Tibial nerve (tissue), 4 donors: ENCODE measurements at places on chromosomes 6 and 20.

DNA sequence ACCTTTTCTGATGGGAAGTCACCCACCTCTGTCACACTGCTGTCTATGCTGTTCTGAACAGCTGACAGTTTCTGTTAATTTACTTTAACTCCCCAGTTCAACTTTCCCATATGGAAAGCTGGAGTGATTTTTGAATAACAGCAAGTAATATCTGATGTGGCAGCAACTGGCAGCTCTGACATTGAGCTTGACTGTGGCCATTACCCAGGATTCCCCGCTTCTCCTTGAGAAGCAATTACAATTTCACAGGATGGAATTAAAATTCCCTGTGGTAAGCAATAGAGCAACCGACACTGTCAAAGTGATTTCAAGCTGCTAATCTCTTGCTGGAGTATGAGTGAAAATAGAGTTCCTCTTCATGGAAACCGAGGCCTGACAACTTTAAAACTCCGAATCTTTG, 348.1 kb upstream of the SOX4 start:
- no peak for DNase-seq
- no peaks in the 10 kb centered on the region for H3K4me1 ChIP-seq
- H3K4me3 ChIP-seq = no peak overlapping the region
- no peaks in the 10 kb centered on the region for H3K36me3 ChIP-seq

GRCh38 chr6:132607544-132608233, 16.4 kb downstream of the TAAR2 start:
- H3K27ac ChIP-seq = no peak overlapping the region
- H3K36me3 ChIP-seq = no peaks in the 10 kb centered on the region
- H3K4me1 ChIP-seq = no peaks in the 10 kb centered on the region
- H3K27me3 ChIP-seq = no peaks in the 10 kb centered on the region
- no peak for DNase-seq

DNA sequence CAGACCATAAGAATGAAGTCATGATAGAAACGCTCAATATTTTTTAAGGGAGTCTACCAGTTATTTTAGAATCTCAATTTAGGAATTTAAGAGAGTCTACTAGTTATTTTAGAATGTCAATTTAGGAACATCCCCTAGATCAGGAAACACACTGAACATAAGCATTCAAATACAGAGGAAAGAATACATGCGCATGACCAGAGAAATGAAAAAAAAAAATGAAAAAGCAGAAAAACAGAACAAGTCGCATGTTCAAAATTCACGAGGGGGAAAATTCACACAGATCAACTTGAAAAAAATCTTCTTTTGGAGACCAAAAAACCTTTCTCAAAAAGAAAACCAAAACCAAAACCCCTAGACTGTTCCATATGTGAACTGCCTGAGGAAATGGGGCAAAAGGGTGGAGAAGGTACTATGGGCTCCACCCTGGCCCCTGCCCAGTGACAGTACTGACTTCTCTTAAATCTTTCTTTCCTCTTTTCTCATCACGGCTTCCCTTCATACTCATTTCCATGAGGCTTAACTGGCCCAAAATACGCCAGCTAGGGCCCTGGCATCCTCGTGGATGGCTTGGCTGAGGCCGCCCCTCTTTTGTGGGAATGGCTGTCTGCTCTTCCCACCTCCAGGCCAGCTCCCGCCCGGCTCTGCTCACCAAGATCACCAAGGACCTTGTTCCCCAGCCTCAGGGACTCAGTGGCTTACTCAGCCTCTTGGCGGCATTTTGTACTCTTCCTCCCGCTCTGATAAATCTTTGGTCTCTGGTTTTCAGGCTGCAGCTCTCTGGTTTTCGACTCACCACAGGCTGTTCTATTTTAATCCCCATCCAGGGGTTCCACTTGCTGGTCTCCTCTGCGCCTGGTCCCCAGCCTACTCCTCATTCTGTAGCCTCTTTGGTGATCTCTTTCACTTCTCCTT, 11.2 kb downstream of the ZBTB2 start:
- peaks cover 27% of the 10 kb centered on the region for H3K4me1 ChIP-seq
- DNase-seq = no peak
- H3K4me3 ChIP-seq = no peak overlapping the region
- H3K27me3 ChIP-seq = no peaks in the 10 kb centered on the region

DNA sequence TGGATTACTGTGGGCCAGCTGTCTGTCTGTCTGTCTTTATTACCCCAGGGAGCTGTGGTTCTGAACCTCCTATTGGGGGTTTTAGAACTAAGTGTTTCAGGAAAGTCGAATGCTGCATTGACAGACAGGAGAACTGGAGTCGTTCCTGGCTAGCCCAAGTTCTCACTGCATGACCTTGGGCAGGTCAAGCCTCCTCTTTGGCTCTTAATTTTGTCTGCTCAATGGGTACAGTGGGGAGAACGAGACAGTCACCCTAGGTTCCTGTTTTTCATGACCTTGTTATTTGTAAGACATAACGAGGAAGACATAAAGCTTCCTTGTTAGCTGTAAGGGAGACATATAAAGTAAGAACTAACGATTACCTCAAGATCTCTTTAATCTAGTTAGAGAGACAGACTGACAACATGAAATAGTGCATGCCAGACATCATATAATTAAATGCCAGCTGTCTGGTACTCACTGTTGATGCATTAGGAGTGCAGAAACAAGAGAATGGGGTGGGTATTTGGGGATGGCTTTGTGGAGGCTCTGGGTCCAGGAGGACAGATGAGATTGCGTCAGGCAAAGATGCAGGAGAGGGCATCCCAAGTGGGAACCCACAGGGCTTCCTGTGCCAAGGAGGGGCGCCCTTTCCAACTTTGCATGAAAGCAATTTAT, 3.7 kb upstream of the CCDC167 start:
- peaks cover 5% of the 10 kb centered on the region for H3K4me1 ChIP-seq
- no peaks in the 10 kb centered on the region for H3K27me3 ChIP-seq
- H3K4me3 ChIP-seq = no peak overlapping the region
- no peak for DNase-seq

- DNase-seq = no peak
- no peak overlapping the region for H3K4me3 ChIP-seq
- no peaks in the 10 kb centered on the region for H3K4me1 ChIP-seq
- H3K27ac ChIP-seq = no peak overlapping the region
- H3K27me3 ChIP-seq = no peaks in the 10 kb centered on the region
These were observed 16.0 kb upstream of the PHACTR3 start for GRCh38 chr20:59588236-59588855.

DNA sequence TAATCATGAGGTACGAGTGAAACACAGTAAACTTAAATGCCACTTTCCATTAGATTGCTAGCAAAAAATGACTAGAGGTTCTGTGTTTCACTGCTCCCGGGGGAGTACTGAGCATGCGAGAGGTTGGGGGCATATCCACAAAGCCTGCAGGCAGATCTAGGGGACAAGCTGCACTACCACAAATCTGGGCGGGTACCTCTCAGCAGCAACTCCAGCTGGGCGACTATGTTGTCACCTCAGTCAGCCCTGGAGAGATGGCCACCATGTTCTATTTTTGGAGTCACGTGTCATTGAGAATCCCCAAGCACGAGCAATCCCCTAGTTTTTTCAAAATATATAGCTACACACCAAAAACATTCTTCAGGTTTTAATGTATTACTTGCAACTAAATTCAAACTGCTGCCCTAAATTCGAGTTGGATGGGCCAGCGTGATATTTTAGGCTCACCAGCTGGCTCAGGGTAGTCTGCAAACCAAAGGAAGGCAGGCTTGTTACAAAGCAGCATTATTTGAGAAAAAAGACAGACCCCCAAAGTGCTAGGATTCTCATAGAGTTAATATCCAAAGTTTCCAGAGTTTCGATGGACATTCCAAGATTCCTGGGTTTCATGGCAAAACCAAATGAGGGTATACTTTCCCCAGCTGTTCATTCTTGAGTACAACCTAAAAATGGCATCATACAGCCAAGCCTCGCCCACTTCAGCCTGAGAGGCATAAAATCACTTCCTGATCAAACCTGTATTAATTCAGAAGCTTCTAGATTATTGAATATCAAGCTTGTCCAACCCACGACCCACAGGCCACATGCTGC, 24.1 kb upstream of the MYLIP start:
- no peaks in the 10 kb centered on the region for H3K36me3 ChIP-seq
- H3K4me1 ChIP-seq = no peaks in the 10 kb centered on the region
- no peak overlapping the region for H3K27ac ChIP-seq
- H3K27me3 ChIP-seq = no peaks in the 10 kb centered on the region
- DNase-seq = no peak

DNA sequence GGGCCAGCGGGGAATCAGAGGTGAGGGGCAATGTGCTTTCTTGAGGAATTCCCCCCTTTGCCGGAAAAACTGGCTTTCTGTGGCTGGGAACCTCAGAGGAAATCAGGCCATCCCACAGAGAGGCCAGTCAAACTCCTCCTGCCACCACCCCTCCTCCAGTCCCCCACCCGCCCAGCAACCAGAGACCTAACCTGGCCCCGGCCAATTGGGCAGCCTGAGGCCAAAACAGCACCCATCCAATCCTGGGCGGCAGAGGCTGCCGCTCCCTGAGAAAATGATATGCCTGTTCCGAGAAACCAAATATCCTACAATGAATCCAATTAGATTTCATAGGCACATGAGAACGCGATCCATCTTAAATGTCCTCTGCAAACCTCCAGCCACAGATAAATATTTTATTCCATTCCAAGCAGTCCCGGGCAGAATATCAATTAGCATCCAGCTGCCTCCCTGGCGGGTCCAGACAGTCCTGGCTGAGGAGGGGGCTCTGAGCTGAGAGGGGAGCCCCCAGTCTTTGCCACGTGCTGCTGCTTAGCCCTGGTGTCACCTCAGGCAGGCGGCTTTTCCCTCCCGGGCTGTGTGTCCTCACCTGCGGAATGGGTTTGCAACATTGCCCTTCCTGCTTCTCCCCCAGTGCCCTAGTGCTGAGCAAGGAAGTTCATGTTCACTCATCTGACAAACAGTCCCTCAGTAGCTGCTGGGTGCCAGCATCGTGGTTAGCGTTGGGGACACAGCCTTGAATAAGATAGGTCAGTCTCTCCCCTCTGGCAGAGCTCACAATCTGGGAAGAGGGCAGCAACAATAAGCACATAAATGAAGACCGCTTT, 95.0 kb downstream of the DLGAP4 start:
- H3K27me3 ChIP-seq = peaks cover 22% of the 10 kb centered on the region
- no peak for DNase-seq
- no peaks in the 10 kb centered on the region for H3K36me3 ChIP-seq
- H3K4me1 ChIP-seq = no peaks in the 10 kb centered on the region
- no peak overlapping the region for H3K4me3 ChIP-seq

DNA sequence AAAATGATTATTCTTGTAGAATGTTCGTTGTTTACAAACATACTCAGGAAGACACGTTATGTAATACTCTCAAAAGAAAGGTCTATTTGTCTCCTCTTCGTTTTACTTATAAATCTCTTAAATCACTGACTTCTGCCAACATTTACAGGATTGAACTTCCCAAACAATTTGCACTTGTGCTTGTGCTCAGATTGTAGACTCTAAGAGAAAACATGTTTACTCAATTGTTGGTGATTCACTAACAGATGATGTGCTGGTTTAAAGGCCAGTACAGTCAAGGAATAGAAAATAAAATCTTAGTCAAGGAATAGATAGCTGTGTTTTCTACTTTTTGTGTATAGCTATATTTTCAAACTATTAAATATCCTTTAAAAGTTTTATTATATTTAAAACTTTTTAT, 172.8 kb downstream of the GJA1 start:
- no peak overlapping the region for H3K4me3 ChIP-seq
- H3K27ac ChIP-seq = no peak overlapping the region
- H3K4me1 ChIP-seq = no peaks in the 10 kb centered on the region
- DNase-seq = no peak
- H3K27me3 ChIP-seq = no peaks in the 10 kb centered on the region
- no peaks in the 10 kb centered on the region for H3K36me3 ChIP-seq

DNA sequence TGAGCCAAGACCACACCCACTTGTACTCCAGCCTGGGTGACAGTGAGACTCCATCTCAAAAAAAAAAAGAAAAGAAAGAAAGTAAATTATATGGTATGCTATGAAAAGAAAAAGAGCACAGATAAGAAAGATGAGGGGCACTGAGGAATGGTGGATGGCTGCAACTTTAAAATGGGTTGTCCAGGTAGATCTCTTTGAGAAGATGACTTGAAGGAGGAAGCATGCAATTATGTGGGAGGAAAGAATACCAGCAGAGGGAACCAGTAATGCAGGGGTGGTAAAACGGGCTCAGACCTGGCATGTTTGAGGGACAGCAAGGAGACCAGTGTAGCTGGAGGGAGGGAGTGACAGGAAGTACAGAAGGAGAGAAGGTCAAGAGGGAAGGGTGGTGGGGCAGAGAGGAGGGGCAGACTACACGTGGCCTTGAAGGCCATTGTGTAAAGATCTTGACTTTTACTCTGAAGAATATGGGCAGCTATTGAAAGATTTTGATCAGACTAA, 22.3 kb downstream of the LINC00237 start:
- no peaks in the 10 kb centered on the region for H3K36me3 ChIP-seq
- DNase-seq = no peak
- H3K4me1 ChIP-seq = no peaks in the 10 kb centered on the region
- H3K27me3 ChIP-seq = peaks cover 11% of the 10 kb centered on the region
- H3K27ac ChIP-seq = no peak overlapping the region

GRCh38 chr20:1945134-1945618, 48.7 kb downstream of the PDYN start:
- DNase-seq = peak; percentile 57
- H3K4me3 ChIP-seq = no peak overlapping the region
- peak overlapping the region; percentile 80 for H3K27ac ChIP-seq
- H3K4me1 ChIP-seq = peaks cover 23% of the 10 kb centered on the region
- H3K36me3 ChIP-seq = no peaks in the 10 kb centered on the region
- H3K27me3 ChIP-seq = no peaks in the 10 kb centered on the region

DNA sequence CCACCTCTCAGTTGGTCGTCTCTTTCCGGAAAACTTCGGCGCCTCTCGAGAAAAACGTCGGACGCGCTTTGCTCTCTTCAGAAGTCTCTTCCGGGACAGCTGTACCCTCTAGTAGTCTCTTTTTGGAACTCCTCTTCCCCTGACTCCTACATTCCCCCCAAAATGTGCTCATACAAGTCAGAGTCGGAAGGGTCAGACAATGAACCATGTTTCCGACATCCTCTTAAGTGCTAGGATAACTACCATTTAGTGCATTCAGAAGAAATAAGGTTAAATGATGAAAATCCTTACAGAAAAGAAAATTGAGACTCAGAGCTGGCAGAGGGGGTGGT, 476 bp upstream of the TP53RK start:
- peak overlapping the region; percentile 89 for H3K4me3 ChIP-seq
- DNase-seq = no peak
- H3K4me1 ChIP-seq = peaks cover 38% of the 10 kb centered on the region
- no peaks in the 10 kb centered on the region for H3K27me3 ChIP-seq
- peak overlapping the region; percentile 70 for H3K27ac ChIP-seq
- peaks cover 22% of the 10 kb centered on the region for H3K36me3 ChIP-seq

DNA sequence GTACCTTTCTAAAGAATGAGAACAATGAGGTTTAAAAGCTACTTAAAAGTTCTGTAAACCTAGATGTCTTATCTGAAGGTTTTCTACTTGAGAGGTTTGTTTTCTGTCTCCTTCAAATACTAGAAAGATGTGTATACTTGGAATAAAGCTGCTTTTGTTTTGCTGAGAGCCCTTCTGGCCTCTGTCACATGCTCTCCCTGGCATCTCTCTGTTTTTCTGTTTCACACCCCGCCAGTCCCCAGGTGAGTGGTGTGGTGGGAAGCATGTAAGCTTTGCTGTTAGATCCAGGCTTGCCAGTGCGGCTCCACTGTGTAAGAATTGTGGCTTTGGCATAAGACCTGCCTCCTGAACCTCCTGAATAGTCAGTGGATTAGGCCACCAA, 56.8 kb downstream of the SNX9 start:
- H3K4me3 ChIP-seq = no peak overlapping the region
- DNase-seq = no peak
- H3K27ac ChIP-seq = no peak overlapping the region
- peaks cover 60% of the 10 kb centered on the region for H3K36me3 ChIP-seq
- no peaks in the 10 kb centered on the region for H3K27me3 ChIP-seq
- peaks cover 5% of the 10 kb centered on the region for H3K4me1 ChIP-seq

GRCh38 chr6:53544217-53544469, 758 bp downstream of the GCLC start:
- H3K27ac ChIP-seq = peak overlapping the region; percentile 83
- DNase-seq = no peak
- peaks cover 19% of the 10 kb centered on the region for H3K4me1 ChIP-seq
- no peaks in the 10 kb centered on the region for H3K36me3 ChIP-seq
